Mammary epithelial cell (primary cell): ENCODE measurements at places on chromosomes 11 and 22. TPM values are rescaled to one million over a fixed set of nuclear protein-coding genes. Genes with fewer than 3 reads are reported as not detected.

STIM1 gene
- polyA plus RNA-seq, result 45.2 TPM

CENPM gene
- 38.2 TPM for polyA plus RNA-seq

NAALADL1 gene
- polyA plus RNA-seq, result 1.3 TPM

CNGA4 gene
- polyA plus RNA-seq, result 0.06 TPM

SEC14L3 gene
- not detected for polyA plus RNA-seq

DNA sequence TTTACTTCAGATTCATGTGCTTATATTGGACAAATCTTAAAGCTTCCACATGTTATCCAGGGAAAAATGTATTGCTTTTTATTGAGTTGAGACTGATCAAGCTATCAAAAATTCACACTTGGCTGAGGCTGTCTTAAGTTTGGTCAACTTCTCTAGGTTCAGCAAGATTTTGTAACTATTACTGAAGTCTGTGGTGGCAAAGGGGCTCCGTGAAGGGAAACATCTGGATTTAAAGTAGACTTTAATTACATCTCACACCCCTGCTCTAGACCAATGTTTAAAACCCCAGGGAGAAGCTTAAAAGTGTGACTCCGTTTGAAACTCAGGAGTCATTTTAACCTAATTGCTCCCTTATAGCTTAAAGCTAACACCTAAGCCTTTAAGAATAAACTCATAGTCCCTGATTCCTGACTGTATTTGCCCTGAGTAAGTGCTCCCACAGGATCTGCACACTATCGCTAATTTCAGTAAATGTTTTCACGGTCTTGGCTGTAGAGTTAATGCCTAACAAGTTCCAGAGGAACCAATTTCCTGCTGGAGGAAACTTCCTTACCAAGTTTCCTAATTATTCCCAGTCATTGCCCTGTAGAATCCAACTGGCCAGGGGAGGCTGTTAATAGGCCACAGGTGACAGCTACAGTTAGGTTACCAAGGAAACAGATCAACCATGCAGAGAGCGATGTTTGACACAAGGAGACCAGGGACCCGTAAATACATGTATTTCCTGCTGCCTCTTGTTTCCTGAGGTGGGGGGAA is 40.5 kb downstream of the OR10A6 start:
- DNase-seq, result no peak

- no peak for DNase-seq
These were observed 966 bp upstream of the CASP12 start for GRCh38 chr11:104899226-104899625.

DNA sequence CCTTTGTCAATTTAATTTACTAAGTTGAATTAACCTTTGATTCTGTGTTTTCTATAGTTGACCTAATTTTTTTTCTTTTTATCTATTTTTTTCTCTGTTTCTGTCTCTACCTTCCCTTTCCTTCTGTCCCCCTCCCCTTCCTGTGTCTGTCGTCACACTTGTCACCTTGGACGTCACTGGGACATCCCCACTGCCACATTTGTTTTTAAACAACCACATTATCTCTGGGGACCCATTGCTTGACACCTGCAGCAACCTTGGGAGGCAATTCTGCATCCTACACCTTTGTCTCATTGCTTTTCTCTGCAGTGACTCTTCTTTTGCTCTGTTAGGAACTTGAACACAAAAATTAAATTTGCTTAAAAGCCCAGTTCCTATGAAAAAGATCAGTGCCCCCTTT is 51.8 kb upstream of the TTC12 start:
- DNase-seq, result no peak

- no peak for DNase-seq
These were observed 3.0 kb downstream of the TTC12 start for GRCh38 chr11:113317339-113317738.

DNA sequence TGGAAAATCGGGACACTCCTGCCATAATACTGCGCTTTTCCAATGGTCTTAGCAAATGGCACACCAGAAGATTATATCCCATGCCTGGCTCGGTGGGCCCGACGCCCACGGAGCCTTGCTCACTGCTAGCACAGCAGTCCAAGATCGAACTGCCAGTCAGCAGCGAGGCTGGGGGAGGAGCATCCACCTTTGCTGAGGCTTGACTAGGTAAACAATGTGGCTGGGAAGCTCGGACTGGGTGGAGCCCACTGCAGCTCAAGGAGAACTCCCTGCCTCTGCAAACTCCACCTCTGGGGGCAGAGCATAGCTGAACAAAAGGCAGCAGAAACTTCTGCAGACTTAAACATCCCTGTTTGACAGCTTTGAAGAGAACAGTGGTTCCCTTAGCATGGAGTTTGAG is 15.6 kb downstream of the PTH start:
- DNase-seq, result no peak

GRCh38 chr11:76086743-76087635 is 119.3 kb downstream of the WNT11 start:
- no peak for DNase-seq

DNA sequence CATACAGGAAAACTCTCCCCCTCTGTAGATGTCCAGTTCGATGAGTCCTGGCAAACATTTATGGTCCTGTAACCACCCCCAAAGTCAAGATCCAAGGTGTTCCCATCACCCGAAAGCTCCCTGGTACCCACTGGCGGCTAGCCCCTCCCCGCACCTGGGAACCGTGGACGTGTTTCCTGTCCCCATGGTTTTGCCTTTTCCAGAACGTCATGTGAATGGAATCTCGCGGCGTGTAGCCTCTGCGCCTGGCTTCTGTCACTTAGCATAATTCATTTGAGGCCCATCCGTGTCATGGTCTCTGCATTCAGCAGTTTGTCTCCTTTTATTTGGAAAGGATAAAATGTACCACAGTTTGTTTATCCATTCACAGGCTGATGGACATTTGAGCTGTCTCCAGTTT is 106.3 kb downstream of the KCNQ1 start:
- no peak for DNase-seq

DNA sequence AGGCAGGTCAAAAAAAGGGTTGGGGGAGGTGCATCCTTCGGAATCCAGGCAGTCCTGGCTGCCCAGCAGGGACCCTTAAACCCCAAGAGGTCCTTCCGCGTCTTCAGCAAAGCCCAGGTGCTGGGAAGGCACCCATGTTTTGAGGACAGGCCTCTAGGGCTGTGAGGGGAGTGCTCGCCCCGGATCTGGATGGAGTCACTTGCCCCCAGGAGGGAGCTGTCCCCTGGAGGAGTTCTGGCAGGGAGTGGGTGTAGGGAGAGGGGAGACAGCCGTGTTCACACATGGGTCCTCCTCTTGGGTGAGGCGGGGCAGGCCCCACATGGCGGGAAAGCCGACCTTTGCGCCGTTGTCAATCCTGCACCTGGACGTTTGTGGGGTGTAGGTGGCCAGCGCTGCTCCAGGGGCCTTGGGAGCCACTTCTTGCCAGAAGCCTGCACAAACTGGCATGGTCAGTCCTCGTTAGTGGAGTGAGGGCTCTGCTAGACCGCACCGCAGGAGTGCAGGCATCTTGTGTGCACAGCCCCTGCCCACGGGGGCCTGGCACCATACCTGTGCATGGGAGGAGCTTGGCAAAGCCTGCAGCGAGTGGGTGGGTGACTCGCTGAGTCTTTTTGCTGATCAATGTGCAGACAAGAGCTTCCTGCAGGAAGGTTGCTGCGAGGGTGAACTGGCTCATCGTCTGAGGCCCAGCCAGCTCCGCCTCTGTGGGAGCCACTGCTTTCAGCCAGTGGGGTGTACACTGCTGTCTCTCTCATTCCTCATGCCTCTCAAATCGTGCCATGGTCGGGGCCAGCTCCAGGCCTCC is 16.0 kb downstream of the PPIL2 start:
- DNase-seq, result no peak

DNA sequence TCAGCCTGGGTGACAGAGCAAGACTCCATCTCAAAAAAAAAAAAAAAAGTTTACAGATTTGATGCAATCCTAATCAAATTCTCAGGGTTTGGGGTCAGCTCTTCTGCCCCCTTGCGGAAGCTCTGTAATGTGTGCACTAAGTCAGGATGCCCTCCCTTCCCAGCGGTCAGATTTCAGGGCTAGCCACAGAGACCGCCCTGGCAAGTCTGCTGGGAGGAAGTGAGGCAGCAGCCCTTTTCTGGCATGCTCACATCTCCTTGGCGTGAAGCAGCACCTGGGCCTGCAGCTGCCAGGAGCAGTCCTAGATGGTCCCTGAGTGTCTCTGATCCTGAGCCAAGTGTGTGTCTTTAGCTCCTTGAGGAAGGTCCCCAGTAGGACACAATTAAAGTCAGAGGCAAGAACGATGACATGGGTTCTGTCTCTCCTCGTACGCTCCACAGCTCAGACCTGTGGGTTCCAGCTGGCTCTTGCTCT is 10.9 kb upstream of the APOBEC3C start:
- peak; percentile 87 for DNase-seq

DNA sequence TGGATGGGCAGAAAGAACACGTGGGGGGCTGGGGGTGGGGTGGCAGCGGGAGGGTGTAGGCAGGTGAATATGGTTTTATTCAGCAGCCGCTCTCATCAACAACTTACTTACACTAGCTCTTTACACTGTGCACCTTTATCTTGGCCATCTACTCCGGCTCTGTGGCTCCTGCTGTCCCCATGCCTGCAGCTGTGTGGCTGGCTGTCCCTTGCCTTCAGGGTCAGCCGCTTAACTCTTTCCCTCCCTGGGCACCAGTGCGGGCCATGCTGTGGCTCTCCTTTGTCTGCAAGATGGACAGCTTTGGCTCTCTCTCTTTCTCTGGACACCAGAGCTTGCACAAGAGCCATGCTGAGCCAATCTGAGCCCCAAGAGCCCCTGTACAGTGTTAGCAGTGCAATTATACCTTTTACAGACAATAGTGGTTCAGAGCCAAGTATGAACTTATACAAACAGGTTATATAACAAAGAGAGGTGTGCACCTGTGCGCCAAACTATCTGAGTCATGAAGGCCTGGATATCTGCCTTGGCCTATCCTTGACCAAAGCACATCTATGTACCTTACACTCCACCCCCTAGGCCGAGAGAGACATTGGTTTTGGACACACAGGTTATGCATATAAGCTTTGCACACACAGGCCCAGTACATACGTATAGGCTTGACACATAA is 94.3 kb upstream of the CTSC start:
- DNase-seq, result no peak

DNA sequence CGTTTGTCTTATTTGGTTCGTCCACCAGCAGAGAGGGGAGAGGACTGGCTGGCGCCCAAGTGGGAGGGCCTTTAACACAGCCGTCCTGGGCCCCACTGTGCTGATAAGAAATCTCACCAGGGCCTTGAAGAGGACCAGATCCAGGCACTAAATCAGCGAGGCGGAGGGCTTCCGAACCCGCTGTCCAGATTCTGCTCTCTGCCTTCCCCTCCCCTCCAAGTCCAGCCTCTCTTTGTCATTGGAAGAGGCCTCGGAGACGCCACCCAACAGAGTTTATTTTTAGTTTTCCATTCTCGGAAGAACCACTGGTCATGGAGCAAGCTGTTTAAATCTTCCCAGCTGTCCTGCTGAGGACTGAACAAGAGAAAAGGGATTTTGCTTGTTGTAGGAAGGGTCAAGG is 9.3 kb upstream of the FXYD6 start:
- DNase-seq, result no peak

DNA sequence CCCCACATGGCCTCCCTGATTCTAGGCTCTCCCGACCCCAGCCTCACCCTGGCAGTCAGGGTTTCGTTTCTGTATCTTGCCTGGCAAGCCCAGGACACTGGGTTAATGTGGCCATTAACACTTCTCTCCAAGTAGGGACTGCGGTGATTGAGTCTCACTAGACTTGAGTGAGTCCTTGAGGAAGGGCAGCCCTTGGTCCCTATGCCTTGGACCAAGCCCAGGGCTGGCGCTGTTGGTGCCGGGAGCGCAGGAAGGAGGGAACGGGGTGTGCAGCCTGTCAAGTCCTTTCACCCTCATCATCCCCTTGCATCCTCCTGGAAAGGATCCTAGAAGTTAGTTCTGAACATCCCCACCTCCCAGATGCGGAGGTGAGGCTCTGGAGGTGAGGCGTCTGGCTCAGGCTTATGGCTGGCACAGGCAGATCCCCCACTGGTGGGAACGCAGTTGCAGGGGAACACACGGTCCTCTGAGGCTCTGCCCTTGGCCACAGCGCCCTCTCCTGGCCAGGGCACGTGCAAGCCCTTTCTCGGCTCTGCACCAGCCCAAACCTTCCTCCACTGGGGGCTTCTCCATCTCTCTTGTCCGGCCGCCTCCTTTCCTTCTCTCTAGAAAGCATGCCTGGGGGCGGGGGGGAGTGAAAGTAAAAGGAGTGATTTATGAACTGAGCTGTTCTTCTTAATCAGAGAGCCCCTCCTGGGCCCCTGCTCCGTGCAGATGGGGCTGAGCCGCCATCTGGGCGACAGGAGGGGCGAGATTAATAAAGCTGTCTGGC is 56.7 kb downstream of the TP53I11 start:
- DNase-seq, result peak; percentile 16

GRCh38 chr11:99148352-99148751 is 127.6 kb downstream of the CNTN5 start:
- DNase-seq, result no peak

DNA sequence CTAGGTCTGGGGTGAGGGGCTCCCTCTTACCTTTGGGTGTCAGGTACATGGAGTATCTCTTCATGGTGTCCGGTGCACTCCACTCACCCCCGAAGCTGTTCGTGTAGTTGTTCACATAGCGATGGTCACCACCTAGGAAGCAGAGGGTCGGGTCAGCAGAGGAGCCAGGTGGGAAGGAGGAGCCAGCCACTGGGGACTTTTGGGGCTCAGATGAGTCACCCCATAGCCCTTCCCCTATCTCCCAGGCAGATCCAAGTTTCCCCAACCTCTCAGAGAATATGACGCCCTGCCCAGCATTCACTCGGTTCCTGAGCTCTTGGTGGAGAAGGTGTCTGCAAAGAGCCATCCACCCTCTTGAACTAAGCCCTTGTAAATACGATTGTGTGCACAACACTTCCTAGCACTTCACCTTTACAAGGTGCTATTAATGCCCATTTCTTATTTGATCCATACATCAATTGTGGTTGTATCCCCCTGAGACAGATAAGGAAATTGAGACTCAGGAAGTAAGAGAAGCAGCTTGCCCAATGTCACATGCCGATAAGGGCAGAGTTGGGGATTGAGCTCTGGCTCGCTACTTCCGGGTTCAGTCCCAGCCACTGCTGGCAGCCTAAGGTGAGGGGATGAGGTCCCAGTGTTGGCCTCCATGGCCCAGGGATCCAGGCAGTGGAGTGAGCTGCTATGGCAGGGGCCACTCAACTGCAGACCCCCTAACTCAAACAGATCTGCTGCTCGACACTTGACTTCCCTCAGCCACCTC is 14.8 kb downstream of the TRIM29 start:
- peak; percentile 75 for DNase-seq

- no peak for DNase-seq
These were observed 265.4 kb upstream of the PLET1 start for GRCh38 chr11:112525844-112526590.

DNA sequence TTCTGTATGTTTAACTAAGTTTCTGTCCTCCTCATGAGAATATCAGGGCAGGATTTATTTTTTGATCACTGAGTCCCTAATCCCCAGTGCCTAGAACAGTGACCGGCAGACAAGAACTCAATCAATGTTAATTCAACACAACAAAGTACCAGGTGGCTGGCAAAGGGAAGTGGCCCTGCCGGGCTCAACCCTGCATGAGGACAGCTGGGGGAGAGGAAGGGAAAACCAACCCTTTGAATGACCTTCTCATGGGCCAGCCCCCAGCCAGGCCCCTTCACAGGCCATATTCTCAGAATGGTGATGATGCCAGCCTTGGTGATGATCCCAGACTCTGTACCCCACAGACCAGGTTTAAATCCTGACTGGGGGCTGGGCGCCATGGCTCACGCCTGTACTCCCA is 1.4 kb upstream of the MFNG start:
- DNase-seq, result no peak

GRCh38 chr22:36282328-36282831 is 29.4 kb downstream of the APOL1 start:
- DNase-seq, result no peak

- DNase-seq, result peak; percentile 21
These were observed 77.6 kb upstream of the KCNQ1OT1 start for GRCh38 chr11:2777386-2777785.
